ENCODE measurements at places on chromosomes 3 and 15.

- no peaks in the 10 kb centered on the region for H3K27me3 ChIP-seq
- no peaks in the 10 kb centered on the region for H3K36me3 ChIP-seq
- no peak overlapping the region for H3K27ac ChIP-seq
- peaks cover 2% of the 10 kb centered on the region for H3K4me1 ChIP-seq
- H3K4me3 ChIP-seq = no peak overlapping the region
Observed at GRCh38 chr3:9035473-9035872, 72.2 kb upstream of the RAD18 start.

DNA sequence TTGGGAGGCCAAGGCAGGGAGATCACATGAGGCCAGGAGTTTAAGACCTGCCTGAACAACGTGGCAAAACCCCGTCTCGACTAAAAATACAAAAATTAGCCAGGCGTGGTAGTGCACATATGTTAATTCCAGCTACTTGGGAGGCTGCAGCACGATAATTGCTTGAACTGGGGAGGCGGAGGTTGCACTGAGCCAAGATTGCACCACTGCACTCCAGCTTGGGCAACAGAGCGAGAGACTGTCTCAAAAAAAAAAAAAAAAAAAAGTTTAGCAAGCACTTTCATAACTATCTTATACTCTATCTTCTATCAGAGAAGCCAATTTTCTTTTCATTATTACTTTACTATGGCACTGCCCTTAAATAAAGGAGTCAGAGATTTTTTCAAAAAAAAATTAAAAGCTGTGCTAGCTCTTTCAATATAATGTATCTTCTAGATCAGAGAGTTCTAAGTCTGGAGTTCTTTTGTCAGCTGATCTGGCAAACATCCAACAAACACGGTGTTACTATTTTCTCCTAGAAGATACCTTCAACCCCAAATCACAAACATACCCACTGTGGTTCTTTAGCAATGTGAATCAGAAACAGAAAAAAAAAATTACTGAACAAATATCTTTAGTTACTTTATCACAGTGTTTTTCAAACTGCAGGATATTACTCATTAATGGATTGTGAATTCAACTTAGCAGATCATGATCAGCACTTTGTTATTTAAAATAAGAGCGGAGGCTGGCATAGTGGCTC lies 3.0 kb downstream of the ZNF770 start:
- H3K27ac ChIP-seq = no peak overlapping the region
- peaks cover 29% of the 10 kb centered on the region for H3K4me1 ChIP-seq
- H3K36me3 ChIP-seq = peaks cover 46% of the 10 kb centered on the region
- H3K27me3 ChIP-seq = no peaks in the 10 kb centered on the region
- DNase-seq = no peak

DNA sequence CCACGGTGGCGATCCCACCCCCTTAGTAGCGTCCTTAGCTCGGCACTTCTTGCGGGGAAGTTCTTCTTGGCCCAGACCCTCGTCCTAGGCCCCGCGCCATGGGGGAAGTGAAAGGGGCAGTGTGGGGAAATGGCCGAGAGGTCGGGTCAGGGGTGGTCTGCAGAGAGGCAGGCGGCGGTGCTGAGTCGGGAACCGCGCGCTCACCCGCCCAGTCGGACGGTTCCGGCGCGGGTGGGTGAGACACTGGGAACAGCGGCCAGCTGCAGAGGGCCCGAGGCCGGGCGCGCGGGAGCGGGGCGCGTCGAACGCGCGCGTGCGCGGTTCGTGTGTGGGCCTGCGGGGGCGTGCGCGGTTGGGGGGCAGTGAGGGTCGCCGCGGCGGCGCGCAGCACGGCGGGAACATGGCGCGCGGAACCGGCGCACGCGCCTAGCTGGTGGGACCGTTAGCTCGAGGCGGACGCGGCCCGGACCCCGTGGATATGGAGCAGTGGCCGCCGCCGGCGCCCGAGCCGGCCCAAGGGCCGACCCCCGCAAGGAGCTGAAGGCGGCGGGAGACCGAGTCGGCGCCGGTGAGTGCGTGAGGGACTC lies 246.9 kb downstream of the GOLGA6L6 start:
- H3K4me1 ChIP-seq = no peaks in the 10 kb centered on the region
- H3K4me3 ChIP-seq = no peak overlapping the region
- DNase-seq = peak; percentile 5
- H3K27ac ChIP-seq = no peak overlapping the region

DNA sequence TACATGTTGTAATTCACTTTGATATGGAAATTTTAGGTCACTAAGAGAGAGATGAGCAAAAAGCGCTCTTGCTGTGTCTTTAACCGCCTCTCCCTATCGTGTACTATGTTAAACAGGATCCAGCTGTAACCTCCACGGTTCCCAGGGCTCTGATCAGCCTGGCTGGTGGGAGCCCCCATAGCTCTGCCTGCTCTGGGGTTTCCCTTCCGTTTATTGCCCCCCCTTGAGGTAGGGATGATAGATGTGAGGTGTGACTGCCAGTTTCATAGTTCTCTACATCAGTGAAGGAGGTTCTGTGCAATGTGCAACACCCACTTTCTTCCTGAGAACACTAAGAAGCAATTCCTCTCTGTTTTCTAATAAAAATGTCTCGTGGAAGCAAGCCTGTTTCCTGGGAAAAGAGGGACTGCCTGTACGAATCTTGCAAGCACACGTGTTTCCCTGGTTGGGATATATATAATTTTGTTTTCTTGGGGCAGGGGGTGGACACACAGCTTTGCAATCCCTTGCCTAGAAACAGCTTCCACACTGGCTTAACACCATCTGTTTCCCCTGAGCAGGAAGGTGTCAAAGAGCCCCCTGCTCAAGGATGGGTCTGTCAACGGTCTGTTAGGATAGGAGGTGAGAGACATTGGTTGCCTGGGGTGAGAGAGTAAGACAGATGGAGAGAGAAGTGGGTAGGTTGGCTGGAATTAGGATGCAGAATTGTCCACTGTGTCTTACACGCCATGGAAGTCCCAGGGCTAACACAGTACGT lies 23.8 kb downstream of the CORO2B start:
- H3K4me1 ChIP-seq = no peaks in the 10 kb centered on the region
- no peaks in the 10 kb centered on the region for H3K27me3 ChIP-seq
- no peak overlapping the region for H3K4me3 ChIP-seq
- no peaks in the 10 kb centered on the region for H3K36me3 ChIP-seq
- no peak for DNase-seq
- no peak overlapping the region for H3K27ac ChIP-seq

GRCh38 chr3:164230385-164231094 lies 847.8 kb downstream of the SI start:
- no peak overlapping the region for H3K27ac ChIP-seq
- H3K36me3 ChIP-seq = no peaks in the 10 kb centered on the region
- no peaks in the 10 kb centered on the region for H3K4me1 ChIP-seq
- H3K27me3 ChIP-seq = no peaks in the 10 kb centered on the region

GRCh38 chr3:31790193-31791089 lies 190.6 kb downstream of the OSBPL10 start:
- no peak overlapping the region for H3K4me3 ChIP-seq
- DNase-seq = no peak
- no peak overlapping the region for H3K27ac ChIP-seq
- H3K36me3 ChIP-seq = peaks cover 2% of the 10 kb centered on the region

DNA sequence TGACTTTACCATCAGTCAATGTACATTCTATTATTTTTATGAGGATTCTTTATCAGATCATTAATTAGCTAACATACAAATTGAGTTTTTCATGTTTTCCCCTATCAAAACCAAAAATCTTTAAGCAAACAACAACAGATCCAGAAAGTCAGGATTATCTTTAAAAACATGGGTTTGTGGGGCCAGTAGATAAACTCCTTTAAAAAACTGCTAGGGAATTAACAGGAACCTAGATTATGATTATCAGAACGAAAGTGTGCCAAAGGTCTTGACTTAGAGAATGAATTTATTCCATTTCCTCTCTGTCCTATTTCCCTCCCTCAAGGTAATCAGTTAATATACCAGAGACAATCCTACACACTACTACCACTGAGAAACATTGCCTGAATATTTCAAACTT lies 13.2 kb upstream of the CCDC13 start:
- H3K36me3 ChIP-seq = peaks cover 28% of the 10 kb centered on the region
- no peak overlapping the region for H3K4me3 ChIP-seq
- no peaks in the 10 kb centered on the region for H3K27me3 ChIP-seq
- H3K27ac ChIP-seq = no peak overlapping the region
- peaks cover 8% of the 10 kb centered on the region for H3K4me1 ChIP-seq

- H3K4me1 ChIP-seq = peaks cover 4% of the 10 kb centered on the region
- peak; percentile 47 for DNase-seq
Observed at GRCh38 chr3:114706591-114707232, 412.9 kb downstream of the TIGIT start.

DNA sequence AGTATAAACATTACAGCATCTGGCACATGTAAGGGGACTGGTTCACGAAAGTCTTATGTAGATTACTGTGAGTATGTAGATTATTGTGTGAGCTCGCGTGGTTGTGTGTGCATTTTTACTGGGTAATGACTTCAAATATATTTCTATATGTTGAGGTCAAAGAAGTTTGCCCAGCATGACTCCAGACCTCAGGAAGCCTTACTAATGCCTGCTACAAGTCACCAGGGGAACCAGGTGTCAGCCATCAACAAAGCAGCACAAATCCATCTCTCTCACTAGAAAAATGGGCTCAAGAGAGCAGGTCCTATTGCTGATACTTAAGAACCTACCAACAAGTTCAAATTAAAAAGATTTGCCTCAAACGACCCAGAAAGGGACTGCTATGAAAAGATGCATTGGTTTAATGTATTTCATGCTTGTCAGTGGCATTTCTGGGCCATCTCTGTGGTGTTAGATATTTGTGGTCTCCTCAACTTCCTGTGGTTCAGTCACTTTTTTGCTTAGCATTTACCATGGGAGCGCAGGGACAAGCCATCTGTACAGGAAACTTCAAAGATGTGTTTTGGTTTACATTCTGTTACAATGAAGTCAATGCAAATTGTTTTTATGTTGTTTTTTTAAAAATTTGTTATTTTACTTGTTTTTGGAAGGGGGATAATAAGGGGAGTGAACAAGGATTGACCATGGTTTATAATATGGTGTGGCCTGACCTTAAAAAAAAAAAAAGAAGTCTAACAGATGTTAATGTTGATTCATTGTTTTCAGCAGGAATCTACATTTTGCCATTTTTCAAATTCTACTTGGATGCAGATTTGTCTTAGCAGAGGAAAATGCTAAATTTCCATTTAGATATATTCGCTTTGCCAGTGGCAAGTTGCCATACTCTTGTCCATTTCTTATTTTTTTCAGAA lies 172.1 kb upstream of the ADAMTS9 start:
- H3K27ac ChIP-seq = no peak overlapping the region
- DNase-seq = no peak
- H3K27me3 ChIP-seq = no peaks in the 10 kb centered on the region
- H3K36me3 ChIP-seq = no peaks in the 10 kb centered on the region
- H3K4me3 ChIP-seq = no peak overlapping the region

DNA sequence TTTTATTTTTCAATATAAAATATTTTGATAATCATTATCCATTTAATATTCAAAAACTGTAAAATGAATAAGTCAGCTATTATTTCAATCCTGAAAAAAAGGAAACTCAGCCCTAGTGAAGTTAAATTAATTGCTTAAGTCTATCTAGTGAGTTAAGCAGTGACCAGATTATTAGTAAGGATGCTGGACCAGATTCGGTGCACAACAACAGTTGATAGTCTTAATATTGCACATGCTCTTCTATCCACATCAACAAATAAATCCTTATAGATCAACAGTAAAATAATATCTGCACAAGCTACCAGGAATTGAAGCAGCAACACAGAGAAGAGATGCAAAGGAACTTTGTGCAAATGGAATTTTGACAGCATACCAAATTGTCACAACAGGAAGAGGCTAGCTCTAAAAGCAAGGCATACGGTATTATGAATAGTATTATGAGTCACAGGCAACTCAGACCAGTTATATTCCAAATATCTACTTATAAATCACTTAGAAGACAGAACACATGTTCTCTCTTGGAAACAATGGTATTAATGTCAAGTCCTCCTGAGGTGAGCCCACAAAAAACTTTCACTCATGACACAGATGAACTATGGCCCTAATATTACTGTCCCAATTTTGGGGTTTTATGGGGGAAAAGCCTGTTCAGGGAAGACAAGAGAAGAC lies 24.9 kb downstream of the VPS13C start:
- H3K27me3 ChIP-seq = no peaks in the 10 kb centered on the region
- no peak for DNase-seq
- no peak overlapping the region for H3K27ac ChIP-seq
- no peak overlapping the region for H3K4me3 ChIP-seq
- H3K36me3 ChIP-seq = peaks cover 30% of the 10 kb centered on the region

DNA sequence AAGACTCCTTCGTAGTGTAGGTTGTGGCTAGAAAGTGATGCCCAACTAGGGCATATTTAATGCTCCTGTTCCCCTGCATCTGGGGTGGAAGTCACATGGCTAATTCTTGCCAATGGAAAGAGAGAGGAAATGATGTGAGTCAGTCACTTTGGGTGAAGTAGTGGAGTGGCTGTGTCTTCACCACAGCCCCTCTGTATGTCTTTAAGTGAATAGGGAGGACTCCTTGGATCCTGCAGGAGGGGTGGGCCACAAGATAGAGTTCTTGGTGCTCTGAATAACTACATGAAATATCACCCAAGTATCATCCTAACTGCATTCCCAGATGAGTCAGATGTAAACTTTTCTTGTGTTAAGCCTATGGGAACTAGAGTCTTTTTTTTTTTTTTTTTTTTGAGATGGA lies 17.8 kb upstream of the MB21D2 start:
- H3K27me3 ChIP-seq = no peaks in the 10 kb centered on the region
- no peak overlapping the region for H3K4me3 ChIP-seq
- peaks cover 5% of the 10 kb centered on the region for H3K4me1 ChIP-seq

- H3K36me3 ChIP-seq = peaks cover 28% of the 10 kb centered on the region
- no peak for DNase-seq
- peak overlapping the region; percentile 37 for H3K27ac ChIP-seq
- H3K27me3 ChIP-seq = no peaks in the 10 kb centered on the region
Observed at GRCh38 chr15:58724466-58724865, 25.0 kb downstream of the ADAM10 start.

DNA sequence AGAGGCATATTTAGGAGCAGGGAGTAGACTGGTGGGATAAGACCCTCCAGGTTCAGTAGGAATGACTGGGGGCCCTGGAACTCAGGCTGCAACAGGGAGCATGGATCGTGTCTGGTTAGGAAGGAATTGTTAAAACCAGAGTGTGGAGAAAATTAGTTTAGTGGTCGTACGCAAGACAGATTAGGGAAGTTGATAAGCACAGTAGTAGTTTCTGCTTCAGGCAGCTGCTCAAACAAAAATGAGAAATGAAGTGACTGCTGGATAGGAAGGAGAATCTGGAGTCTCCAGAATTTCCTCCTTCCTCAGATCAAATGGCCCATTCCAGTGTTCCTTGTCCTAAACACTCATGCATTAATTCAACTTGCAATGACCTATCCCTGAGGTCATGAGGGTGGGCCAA lies 11.2 kb downstream of the MYD88 start:
- peak overlapping the region; percentile 46 for H3K27ac ChIP-seq
- no peak for DNase-seq
- H3K4me3 ChIP-seq = peak overlapping the region; percentile 0
- peaks cover 12% of the 10 kb centered on the region for H3K36me3 ChIP-seq
- peaks cover 9% of the 10 kb centered on the region for H3K27me3 ChIP-seq
- peaks cover 32% of the 10 kb centered on the region for H3K4me1 ChIP-seq
